NCI-H510A (cell line): ENCODE measurements at places on chromosomes 7 and 10.

- DNase-seq, result no peak
Observed at GRCh38 chr7:91995391-91996105, 54.9 kb downstream of the AKAP9 start.

DNA sequence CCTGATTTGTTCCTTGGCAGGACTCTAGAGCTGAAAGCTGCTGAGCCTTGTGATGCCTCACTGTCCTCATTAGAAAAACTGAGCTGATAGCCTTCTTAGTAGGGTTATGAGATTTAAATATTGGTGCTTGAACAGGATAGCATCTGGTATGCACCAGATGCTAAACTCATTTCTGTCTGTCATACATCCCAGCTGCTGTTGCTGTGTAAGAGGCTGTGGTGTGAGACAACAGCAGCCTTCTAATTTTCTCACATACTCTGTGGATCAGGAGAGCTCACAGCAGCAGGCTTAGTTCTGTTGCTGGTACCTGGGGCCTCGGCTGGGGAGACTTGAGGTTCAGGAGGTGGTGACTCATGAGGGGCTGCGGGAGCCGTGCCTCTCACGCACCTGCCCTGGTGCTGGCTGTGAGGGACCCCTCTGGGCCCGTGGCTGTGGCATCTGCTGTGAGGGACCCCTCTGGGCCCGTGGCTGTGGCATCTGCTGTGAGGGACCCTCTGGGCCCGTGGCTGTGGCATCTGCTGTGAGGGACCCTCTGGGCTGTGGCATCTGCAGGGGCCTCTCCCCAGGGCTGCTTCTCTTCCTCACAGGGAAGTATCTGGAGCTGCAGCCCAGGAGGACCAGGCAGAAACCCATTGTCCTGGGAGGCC lies 12.5 kb downstream of the DYNC2I1 start:
- DNase-seq, result no peak

DNA sequence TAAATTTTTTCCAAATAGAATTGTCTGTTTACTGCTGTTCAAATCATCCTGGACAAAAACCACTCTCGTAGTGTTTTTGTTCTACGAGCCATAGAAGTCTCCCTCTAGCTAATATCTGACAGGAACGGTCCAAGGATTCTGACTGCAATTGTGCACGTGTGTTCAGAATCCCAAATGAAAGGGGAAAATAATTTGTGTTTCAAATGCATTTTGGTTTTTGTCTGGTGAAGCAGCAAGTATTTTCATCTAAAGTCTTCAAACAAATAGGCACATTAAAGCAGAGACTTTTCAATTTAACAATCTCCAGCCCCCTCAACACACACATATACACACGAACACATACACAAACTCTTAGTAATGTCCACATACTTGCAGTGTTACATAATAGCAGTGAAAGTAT lies 475 bp downstream of the NEUROD6 start:
- no peak for DNase-seq

GRCh38 chr10:29810816-29811215 lies 176.0 kb upstream of the SVIL start:
- no peak for DNase-seq
